ENCODE measurements at places on chromosomes 3 and 15. TPM values are rescaled to one million over a fixed set of nuclear protein-coding genes. Genes with fewer than 3 reads are reported as not detected.

The PRICKLE2 gene
- total RNA-seq = 77.1 TPM

DNA sequence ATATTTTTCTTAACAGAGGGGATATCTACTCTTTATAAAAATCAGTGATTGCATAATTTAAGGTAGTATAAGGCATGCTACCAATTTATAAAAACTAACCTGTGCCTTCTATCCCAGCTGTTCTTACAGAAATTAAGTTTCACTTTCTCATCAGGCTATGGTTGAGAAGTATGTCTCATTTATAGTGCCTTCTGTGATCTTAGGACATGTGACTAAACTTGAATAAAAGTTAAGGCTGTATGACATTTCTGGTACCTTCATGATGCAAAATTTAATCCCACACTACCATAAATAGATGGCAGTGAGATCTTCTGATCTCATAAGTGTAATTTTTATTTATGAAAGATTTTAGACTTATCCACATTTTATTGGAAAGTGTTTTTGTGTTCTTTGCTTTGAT, 12.6 kb downstream of the TIPARP start:
- no peak for DNase-seq

DNA sequence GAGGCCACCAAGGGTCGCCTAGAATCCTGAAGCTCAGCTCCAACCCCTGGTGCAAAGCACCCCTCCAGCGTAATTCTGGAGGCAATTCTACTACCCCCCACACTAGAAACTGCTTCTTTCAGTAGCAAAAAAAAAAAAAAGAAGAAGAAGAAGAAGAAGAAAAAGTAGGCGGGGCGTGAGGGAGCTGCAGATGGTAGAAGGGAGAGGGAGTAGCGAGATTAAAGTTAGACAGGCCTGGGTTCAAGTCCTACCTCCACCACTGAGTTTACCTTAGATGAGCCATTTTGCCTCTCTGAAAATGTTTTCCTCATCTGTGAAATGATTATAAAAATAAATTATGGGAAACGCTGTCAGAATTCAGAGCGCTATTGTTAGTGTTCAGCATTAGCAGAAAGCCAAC, 913 bp downstream of the FAM174B start:
- DNase-seq = no peak

DNA sequence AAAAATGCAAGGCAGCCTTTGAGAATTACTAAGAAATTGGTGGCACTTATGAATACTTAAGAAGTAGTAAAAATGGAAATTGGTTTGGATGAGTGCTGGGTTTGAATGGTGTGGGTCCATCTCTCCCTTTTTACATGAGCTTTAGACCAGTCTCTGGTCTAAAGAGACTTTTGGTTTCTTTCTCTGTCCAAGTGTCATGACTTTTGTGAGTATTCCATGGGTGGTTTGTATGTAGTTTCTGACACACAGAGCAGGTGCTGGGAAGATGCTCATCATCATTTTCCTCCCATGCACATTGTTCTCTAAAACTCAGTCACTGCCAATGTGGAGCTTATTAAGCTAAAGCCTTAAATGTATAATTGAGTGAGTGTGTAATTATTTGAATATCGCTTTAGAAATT, 63.5 kb downstream of the KAT2B start:
- no peak for DNase-seq

DNA sequence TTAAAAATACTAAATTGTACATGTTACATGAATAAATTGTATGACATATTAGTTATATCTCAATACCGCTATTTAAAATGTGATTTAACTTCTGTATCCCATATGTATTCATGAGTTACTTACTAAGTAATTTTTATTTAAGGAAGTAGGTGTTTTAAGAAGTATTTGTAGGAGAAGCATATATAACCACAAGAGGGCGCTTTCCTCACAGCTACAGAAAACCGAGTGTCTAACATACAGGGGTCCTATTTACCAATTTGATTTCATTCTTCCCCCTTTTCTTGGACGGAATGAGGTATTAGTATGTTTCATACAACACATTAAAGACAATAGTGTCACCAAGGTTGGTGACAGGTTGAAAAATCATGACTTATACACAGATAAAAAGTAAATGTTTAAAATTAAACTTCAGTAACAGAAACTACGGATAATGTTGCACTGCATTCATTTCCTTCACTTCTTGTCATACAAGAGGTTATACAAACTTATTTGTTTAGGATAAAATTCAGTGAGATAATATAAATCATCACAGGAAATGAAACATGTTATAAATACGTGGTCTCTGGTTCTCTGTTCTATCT, 253.6 kb downstream of the MAGI1 start:
- DNase-seq = no peak

The COL6A6 gene
- 0.14 TPM for total RNA-seq

The CFAP91 gene
- total RNA-seq = 12.3 TPM

DNA sequence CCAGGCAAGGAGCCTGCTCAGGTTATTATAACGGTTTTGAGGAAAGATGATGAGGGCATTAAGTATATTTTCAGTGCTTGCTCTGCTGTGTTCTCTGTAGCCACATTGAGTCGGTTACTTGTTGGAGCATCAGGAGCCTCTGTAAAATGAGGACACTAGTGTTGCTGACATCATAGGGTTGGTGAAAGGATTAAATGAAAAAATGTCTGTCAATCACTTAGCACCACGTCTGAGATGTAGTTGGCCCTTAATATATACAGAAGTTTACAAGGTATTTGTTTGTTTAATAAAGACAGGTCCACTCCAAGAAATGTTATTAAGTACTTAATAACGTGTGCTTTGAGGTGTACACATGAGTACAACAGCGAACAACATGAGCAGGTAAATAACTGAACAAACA, 735 bp upstream of the SLC25A26 start:
- no peak for DNase-seq

DNA sequence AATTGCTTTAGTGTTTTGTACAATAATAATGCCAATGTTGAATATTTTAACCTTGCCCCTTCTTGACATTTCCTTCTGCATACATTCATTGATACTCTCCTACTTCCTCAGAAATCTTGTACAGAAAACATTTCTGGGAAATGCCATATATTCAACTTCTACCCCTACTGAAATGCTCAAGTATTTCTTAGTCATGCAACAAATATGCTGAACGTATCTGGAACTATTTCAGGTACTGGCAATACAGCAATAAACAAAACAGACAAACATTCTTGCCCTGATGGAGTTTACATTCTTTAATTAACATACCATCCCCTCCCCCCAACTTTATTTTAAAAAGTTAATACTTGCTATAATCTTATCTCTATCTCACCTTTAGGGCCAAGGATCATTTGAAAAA, 147.2 kb downstream of the STAG1 start:
- DNase-seq = no peak

DNA sequence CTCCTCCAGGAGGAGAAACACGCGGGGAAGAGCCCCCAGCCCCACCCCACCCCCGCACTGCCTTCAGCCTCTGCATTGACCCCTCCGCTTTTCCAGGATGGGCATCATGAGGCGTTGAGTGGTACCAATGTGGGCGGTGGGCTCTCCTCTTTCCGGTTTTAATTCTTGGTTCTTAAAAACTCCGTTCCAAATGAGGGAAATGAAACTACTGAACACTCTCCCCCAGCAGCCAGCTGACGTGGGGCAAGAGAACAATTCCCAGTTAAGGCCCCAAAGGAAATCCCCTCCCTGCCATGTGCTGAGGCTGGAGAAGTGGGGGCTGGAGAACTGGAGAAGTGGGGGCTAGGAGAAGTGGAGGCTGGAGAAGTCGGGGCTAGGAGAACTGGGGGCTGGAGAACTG, 5.3 kb upstream of the NRROS start:
- DNase-seq = no peak

- DNase-seq = no peak
Observed at GRCh38 chr3:111721747-111722146, 126.6 kb upstream of the ZBED2 start.

The KLHDC8B gene
- 20.9 TPM for total RNA-seq

DNA sequence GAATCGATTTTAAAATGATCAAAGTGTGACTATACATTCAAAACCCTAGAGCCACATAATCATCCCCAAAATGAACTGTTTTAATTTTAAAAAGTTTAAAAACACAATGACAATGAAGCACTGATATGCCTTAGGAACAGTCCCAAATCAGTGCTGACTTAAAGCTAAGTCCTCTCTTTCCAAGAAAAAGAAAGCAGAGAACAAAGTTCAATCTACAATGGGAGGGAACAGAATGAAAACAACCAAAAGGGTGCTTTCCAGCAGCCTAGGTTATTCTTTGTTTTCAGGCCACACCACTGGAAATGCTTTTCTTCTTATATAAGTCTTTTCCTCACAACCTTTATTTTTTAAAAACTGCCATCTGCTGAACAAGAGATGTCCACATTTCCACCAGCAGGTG, 7.2 kb upstream of the STIMATE start:
- DNase-seq = no peak

DNA sequence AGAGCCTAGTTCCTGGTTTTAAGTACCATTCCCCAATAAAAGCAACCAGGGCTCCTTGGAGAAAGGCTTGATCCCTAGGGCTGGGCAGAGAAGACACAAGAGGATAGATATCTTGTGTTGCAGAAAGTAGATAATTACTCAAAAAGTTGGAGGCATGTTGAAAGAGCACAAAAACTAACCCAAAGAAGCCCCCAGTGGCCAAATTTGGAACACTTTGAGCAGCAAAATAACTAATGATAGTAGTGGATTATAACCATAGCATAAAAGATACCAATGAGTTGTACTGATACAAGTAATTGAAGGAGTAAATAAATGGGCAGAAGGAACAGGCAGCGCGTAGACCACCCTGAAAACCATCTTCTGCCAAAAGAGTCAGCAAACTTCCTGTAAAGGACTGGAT, 12.0 kb downstream of the EXOSC7 start:
- DNase-seq = no peak

- DNase-seq = no peak
Observed at GRCh38 chr3:84194029-84194428, 764.8 kb upstream of the CADM2 start.

DNA sequence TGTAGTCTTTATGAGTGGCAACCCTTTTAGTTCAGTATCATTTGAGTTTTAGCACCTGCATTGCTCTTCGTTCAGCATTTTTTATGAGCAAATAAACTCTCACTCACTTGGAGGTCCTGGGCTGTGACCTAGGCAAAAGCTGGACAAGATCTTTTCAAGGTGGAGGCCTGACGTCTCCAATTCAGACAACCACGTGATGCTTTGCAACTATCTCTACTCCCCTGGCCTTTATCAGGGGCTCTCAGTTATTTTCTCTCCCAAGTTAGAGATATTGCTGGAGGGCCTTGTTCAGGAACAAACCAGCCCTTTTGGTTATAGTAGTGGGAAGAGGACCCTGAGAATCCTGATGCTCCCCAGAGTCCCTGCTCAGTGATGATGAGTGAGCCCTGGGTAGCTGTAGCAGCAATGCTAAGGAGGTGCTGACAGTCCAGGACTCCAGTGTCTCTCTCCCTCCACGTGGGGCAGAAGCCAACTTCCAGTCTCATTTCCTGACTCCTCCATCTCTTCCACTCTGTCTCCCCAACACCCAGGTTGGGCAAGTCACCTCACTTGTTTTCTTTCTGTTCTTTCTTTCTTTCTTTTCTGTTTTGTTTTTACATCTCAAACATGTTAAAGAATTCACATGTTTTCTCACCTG, 30.4 kb downstream of the HAPLN3 start:
- no peak for DNase-seq

- no peak for DNase-seq
Observed at GRCh38 chr3:187919048-187919447, 173.8 kb upstream of the BCL6 start.

- DNase-seq = peak; percentile 44
Observed at GRCh38 chr15:67884514-67885174, 44.8 kb upstream of the RNU6-1 start.
